ENCODE measurements at places on chromosomes 7 and 10.

- DNase-seq, result peak; percentile 47
Observed at GRCh38 chr7:3043544-3044371, at the start of gene CARD11. Gene CARD11, minus strand, starts transcription at chr7:3043867. Its CDS starts 85,361 bp downstream, at chr7:2958506.

DNA sequence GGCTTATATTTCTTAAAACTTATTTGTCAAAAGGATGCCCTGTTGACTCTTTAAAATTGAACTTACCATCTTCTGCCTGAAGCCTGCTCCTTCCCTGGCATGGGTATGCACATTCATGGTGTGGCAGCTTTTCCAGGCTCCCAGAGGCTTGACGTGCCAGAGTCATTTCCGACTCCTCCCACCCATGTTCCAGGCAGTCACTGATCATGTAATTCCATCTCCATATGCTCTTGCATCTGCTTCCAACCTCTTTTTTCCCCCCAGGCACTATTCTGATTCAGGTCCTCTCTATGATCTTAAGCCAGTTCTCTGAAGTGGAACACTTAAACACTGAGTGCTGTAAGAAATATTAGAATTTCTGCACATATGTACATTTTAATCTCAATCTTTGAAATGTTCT lies 82.2 kb downstream of the CFAP58 start:
- DNase-seq, result no peak

DNA sequence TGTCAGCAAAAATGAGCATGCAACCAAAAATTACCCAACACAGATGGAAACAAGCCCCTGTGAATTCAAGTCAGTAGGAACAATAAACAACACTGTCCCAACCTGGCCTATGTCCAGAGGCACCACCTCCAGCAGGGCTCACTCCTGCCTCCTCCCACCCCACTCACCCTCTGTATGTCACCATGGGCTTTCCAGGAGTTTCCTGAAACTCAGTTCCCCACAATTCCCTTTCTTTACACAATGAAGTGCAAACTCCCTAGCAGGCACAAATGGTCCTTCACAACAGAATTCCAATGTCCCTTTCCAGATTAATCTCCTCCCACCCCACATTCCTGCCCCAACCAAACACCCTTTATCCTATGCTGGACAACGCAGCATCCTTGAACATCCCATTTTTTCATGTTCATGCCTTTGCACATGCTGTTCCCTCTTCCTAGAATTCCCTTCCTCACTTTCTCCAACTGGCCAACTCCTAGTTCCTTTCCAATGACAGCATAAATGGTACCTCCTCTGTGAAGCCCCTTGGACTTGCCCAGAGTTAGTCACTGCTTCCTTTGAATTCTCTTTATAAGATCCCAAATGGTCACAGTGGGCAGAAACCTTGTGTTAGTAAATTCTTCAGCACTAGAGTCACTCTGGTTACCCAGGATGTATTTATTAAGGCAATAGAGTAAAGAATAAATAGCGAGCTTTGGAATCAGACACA lies 157.5 kb downstream of the SLIT1 start:
- DNase-seq, result no peak

DNA sequence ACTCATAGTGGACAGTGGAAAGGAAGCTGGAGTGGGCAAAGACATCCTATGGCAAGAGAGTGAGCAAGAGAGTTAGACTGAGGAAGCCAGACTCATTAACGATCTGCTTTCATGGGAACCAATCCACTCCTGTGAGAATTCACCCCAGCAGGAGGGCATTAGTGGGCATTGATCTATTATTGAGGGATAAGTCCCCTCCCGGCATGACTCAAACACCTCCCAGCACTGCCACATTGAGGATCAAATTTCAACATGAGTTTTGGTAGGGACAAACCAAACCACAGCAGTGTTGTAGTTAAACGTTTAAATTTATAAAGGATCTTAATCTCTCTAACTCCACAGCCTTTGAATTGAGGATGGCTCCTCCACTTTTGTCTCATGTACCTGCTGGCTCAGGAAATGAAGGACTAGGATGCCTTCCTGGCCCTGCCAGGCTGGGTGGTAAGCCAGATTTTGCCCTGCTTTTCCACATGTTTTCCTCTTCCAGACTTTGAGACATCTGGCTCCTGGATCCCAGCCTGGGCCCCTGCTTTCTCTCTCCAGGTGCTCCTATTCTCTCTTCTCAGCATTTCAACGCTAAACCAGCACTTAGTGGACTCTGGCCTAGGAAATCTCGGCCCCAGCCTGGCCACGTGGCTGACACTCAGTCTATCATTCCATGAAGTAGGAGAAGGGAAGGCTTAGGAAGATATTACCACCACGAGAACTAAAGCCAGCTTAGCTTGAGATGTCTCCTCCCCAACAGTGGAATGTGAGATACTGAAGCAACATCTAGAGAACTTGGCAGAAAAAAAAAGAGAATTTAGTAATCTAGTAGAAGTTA lies 96.5 kb upstream of the PIP4K2A start:
- DNase-seq, result no peak

DNA sequence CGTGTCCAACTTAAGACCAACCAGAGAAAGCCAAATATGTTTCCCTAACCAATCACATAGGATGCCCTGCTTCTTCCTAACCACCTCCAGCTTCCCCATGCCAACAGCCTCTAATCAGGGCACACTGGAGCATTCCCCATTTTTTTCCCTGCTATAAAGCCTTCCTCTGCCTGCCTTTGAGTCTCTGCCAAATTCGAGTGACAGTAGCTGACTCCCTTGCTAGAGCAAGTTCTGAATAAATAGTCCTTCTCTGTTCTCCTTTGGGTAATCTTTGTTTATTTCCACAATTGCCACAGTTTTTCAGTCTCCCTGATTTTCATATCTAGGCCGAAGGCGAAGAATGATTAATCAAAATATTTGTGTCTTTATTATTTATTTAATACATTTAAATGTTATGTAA lies 96.7 kb downstream of the ANLN start:
- no peak for DNase-seq

GRCh38 chr10:2866569-2866968 lies 200.8 kb upstream of the PFKP start:
- DNase-seq, result no peak

DNA sequence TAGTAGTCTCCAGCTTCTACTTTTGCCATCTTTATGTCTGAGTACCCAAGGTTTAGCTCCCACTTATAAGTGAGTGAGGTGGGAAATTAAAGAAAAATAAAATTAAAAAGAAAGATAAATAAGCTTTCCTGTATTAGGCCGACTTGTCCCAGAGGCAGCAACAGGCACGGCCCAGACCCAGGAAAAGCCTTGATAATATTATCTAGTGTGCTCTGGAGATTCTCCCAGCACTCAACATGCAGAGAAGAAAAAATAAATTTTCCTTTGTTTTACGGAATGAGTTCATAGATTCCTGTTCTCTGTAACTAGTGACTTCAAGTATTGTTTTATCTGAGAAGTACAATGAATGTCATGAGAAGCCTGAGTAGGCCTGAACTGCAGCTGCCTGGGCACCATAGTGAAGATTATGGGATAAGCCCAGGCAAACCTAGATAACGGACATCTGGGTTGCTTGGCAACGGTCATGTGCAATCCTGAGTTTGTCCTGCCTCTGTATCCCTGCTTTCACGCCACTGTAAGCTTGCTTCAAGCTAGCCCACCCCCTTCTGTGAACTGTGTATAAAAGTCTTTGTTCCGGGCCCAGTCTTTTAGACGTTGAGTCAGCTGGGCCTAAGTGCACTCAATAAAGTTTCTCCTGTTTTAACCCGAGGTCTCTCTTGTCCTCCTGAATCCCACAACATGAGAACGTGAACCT lies 6.4 kb downstream of the ATE1 start:
- no peak for DNase-seq

- no peak for DNase-seq
Observed at GRCh38 chr7:35987016-35987415, 166.0 kb upstream of the EEPD1 start.

DNA sequence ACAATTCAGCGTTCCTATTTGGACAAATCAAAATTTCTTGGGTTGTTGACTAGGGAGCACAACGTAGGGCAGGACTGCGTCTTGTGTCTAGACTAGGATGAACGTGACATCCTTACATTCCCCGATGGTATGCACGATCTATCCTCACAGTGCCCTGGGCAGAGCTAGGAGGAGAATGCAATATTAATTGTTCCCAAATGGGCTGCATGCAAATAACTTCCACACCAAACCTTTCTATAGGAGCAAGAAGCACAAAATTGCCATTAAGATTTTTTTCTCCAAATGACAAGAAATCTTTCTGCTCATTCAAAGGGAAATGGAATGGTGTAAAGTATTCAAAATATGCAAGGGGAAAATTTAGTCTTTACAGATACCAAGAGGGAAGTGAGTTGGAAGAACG lies 21.4 kb upstream of the AQP1 start:
- DNase-seq, result no peak

- no peak for DNase-seq
Observed at GRCh38 chr7:103990991-103991390, 1.5 kb upstream of the RELN start.

- DNase-seq, result no peak
Observed at GRCh38 chr7:28708033-28708951, 249.8 kb downstream of the TRIL start.

GRCh38 chr7:107579885-107580715 lies at the start of gene BCAP29:
Gene BCAP29, plus strand, starts transcription at chr7:107580246. Its CDS starts 527 bp downstream, at chr7:107580773.
- DNase-seq, result peak; percentile 60

DNA sequence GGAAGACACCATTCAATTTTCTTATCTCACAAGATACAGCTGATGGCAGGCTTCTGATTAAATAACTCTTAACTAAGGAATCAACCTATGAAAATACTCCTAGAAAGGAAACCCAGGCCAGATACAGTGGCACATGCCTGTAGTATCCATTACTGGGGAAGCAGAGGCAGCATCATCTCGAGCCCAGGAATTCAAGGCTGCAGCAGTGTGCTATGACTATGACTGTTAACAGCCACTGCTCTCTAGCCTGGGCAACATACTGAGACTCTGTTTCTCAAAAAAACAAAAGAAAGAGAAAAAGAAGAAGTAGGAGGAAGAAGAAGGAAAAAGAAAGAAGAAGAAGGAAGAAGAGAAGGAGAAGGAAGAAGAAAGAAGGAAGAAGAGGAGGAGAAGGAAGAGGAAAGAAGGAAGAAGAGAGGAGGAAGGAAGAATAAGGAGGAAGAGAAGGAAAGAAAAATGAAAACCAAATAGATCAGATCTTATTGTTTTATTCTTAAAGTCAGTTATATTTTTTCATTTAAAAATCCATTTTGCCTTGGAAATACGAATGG lies 18.0 kb downstream of the DPY19L1 start:
- DNase-seq, result no peak

- no peak for DNase-seq
Observed at GRCh38 chr10:114283091-114283490, 44.0 kb downstream of the VWA2 start.

- DNase-seq, result no peak
Observed at GRCh38 chr10:97217299-97217698, 31.5 kb upstream of the SLIT1 start.

GRCh38 chr10:94461503-94461902 lies 59.2 kb downstream of the TBC1D12 start:
- no peak for DNase-seq

- peak; percentile 12 for DNase-seq
Observed at GRCh38 chr7:131692131-131692960, 135.9 kb upstream of the PODXL start.

- DNase-seq, result no peak
Observed at GRCh38 chr7:15582773-15583172, 21.0 kb upstream of the AGMO start.

- no peak for DNase-seq
Observed at GRCh38 chr10:69726850-69727249, 74.9 kb upstream of the COL13A1 start.

DNA sequence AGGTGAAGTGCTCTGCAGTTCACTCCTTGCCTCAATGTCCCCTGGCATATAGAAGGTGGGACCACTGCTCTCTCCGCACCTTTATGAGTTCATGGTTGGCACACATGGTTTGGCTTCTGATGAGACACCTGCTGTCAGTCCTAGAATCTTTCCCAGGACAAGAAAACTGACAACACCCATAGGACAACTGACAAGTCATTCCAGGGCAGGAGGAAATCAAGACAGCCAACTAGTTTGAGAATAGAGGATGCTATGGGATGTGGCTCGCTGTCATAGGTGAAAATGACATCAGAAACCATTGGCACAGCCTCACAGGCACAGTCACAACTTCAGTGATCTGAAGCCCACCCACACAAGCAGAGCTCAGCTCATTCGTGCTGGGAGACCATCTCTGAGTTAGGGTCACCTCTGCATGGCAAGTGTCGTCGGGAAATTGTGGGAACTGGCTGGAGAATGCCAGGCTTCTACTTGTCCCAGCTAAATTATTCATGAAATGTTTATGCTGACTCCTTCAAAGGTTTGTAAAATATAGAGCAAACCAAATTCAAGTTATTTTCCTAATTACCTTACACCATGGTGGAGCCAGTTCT lies 762.4 kb downstream of the GRID1 start:
- DNase-seq, result no peak

DNA sequence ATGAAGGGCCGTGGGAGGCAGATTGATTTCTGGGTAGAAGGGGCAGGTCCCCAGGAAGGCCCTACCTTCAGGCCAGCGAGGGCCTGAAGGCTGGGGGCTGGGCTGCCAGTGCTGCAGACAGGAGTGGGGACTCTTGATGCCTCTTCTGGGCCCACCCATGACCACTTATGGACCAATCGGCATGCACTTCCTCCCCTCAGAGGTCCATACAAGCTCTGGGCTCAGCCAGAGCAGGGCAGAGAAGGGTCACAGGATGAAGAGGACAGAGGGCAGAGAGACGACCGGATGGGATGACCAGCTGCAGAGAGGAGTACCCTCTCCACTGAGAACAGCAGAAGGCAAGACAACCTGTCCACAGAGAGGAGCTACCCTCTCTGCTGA lies 120.1 kb downstream of the DYNC2I1 start:
- no peak for DNase-seq

DNA sequence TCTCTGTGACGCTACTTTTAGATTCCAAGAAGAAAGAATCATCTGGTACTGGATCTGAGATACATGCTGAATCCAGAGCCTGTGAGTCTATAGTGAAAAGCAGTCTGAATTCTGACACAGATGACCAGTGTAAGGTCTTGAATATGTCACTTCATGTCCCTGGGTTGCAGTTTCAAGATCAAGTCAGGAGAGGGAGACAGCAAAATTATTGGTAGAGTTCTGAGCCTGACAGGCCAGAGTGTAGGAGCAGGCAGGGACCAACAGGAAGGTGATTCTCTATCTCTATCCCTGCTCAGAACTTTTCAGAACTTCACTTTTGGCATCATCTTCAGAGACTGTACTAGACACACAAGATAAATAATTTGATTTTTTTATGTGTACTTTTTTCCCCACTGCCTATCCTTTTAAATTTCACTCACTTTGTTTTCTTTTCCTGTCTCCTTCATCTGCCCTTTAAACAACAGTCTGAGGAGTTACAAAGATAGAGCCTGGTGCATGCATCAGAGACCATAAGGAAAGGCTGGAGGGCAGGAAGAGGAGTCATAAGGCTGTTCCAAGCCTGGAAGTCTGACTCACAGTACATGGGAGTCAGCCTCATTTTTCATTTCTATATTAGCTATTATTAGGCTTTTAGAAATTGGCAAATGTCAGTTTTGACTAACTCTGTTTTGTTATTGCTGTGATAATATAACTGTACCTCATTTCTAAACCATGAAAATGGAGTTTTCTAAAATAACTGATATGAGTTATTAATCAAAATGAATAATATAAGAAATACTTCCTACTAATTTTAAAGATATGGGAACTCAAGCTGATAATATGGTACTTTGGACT lies 120.2 kb upstream of the TMEM229A start:
- no peak for DNase-seq
